Daoy (cell line): ENCODE measurements at places on chromosomes 3 and 15. TPM values are rescaled to one million over a fixed set of nuclear protein-coding genes. Genes with fewer than 3 reads are reported as not detected.

The EIF4E3 gene
- 0.83 and 1.7 TPM in 2 replicates for total RNA-seq

The LXN gene
- total RNA-seq, result not detected in 2 replicates

The PAK6 gene
- 0.12 and 0.57 TPM in 2 replicates for total RNA-seq

- DNase-seq, result peak; percentile 79
Measured at GRCh38 chr3:168024537-168024941, 71.2 kb downstream of the GOLIM4 start.

- no peak for DNase-seq
Measured at GRCh38 chr15:38454696-38455090, 766 bp downstream of the FAM98B start.

GRCh38 chr3:169137076-169137475 lies 526.4 kb downstream of the MECOM start:
- DNase-seq, result no peak

DNA sequence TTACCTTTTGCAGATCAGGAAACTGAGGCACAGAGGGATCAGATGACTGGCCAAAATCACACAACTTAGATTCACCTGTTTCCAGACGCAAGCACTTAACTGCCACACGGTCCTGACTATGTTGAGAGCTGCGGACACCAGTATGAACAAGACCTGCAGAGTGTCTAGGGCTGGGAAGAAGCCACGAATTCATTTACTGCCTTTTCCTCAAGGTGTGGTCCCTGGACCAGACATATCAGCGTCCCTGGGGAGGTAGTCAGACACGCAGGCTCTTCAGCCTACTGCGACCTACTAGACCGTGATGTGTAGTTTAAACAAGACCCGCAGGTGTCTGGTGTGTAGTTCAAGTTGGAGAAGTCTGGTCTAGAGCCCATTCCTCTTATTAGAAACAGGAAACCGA lies 541 bp upstream of the SLC6A11 start:
- DNase-seq, result no peak

DNA sequence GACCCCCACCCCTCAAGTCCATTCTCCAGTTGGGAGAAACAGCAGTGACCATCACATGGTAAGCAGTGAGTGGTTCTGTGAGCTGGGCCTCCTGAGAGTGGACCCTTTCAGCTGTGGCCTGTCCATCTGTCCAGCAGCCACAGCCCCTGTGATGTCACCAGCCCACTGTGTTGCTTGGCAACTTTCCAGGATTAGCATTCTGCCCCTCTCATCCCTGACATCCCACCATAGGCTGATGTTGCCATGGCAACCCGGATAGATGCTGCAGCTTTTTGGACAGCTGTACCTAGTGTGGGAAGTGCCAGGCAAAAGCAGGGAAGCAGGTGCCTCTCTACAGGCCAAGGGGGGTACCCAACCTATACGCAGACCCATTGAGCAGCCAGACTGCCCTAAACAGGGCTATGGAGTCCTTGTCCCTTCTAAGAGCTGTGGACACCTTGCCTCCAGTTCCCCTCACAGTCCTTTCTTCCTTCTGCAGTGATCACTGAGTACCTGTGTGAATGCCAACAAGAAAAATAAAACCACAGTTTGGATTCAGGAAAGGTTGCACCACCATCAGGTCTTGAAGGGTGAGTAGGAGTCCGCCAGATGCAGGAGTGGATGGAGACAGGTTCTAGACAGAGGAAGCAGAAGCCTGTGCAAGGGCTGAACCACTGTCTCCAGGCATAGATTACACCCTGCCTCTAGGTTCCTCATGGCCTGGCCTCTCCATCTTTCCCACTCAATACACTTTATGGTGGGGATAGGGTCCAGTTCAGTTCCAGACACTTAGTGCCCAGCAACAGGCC lies at the start of gene DNAH1:
Gene DNAH1 (plus strand): TSS at position 343 of the 788 bp plus-strand sequence. CDS start 6,124 bp downstream, outside the sequence.
- DNase-seq, result no peak

DNA sequence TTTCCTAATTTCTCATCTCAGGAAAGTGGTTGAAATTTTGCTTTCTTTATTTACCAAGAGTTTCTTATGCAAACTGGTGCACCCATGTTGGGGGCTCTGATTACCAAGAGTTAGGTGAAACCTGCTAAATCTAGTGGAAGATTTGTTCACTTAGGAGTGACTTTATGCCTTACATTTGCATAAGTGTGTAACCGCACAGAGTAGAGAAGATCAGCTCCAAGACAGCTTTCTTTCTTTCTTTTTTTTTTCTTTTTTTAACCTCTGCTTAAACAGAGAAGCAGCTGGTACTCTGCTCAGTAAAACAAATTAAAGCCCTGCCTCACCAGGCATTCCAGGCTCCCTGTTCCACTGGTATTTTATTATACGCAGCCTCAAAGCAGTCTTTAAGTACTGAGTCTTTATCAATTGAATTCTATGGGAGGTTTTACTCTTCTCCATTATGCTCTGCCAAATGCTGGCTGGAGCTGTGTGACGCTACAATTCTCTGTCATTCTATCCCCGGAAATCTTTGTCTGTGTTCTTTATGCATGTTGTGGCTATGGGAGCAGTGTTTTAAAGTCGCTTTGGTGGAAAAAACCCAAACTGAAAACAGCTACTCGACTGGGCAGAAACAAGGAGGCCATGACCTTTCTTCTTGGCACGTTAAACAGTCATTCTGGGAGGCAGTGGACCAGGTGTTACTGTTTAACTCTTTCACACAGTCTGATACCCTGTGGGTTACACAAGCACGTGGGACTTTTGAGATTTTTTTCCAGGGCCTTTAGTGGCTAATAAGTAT lies 55.2 kb upstream of the GBE1 start:
- no peak for DNase-seq

DNA sequence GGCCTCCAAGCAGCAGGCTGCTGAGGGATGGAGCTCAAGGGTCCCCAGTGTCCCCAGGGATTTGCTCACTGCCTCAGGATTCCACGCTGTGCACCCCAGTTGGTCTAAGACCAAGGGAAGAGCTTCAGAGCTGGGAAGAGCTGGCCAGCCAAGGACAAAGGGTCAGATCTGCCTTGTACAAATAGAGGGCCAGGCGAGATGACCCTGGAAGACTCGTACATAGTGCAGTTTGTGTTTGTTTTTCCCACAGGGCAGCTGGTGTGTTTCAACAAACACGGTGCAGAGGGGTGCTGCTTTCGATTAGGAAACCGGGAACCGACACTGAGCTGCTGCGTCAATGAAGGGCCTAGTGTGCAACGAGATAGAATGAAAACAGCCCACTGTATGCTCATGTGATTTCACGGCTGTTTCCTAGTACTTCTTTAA lies 56.1 kb upstream of the TRPM1 start:
- no peak for DNase-seq

- DNase-seq, result no peak
Measured at GRCh38 chr15:96369825-96370621, 39.5 kb downstream of the NR2F2 start.

GRCh38 chr3:41608347-41608746 lies 353.6 kb downstream of the ULK4 start:
- DNase-seq, result no peak

GRCh38 chr15:63447017-63447676 lies 57.2 kb upstream of the USP3 start:
- no peak for DNase-seq

DNA sequence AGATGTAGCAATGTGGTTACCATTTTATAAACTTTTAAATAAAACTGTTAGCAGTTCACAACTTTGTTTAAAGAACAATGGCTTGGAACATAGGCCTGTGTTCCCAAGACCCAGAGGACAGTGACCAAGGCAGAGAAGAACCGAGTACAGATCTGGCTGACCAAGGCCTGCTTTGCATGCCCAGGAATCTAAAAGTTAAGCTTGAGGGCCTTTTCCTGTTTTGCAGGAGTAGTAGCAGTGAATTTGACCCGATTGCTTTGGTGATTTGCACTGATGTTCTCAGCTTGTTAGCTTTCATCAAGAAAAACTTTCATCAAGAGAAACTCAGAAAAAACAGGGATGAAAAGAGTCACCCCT lies 9.9 kb downstream of the FILIP1L start:
- no peak for DNase-seq

DNA sequence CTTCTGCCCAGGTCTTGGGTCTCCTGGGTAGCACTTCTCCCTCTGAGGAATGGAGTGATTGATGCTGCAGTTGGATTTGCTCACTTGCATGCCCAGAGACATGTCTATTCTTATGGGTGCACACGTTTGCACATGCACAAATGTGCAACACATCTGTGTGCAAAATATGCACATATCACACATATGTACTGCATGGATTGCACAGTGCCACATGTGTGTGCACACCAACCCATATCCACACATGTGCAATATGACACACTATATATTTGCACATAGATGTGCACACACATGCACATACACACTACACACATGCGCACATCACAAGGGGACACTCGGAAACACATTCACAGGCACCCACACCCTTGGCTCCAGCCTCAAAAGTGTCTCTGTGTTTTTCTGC lies 671 bp upstream of the SEMA3B start:
- no peak for DNase-seq
